ENCODE measurements at places on chromosomes 12 and 14. TPM values are rescaled to one million over a fixed set of nuclear protein-coding genes. Genes with fewer than 3 reads are reported as not detected.

DNA sequence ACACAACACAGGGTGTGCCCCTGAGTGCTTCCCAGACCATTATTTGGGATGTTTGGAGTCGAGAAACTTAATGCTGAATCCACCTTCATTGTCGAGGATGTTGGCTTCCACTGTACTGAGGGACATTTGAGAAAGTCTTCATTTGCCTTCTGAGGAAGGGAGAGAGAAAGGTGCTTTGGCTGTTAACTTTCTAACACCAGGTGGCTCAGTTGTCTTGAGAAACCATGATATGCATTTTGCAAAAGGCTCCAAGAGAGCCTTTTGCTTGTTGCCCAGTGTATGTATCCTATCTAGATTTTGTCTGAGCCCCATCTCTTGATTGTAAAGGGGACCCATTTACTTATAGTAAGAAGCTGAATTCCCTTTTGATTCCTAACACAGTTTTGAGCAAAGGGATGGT is 28.6 kb upstream of the NRXN3 start:
- no peak overlapping the region for H3K27ac ChIP-seq
- H3K36me3 ChIP-seq = no peaks in the 10 kb centered on the region
- H3K4me3 ChIP-seq = no peak overlapping the region
- no peaks in the 10 kb centered on the region for H3K4me1 ChIP-seq
- H3K27me3 ChIP-seq = no peaks in the 10 kb centered on the region

The PRH2 gene
- total RNA-seq = not detected

The ASCL1 gene
- total RNA-seq = not detected

The RDH16 gene
- 0.37 TPM for total RNA-seq

The NDRG2 gene
- total RNA-seq = 6.2 TPM
